ENCODE measurements at places on chromosomes 7 and 10.

GRCh38 chr10:7956508-7956907 is 98.0 kb upstream of the GATA3 start:
- DNase-seq: no peak

GRCh38 chr7:66921396-66921917 is 432 bp downstream of the TMEM248 start:
- no peak for DNase-seq

DNA sequence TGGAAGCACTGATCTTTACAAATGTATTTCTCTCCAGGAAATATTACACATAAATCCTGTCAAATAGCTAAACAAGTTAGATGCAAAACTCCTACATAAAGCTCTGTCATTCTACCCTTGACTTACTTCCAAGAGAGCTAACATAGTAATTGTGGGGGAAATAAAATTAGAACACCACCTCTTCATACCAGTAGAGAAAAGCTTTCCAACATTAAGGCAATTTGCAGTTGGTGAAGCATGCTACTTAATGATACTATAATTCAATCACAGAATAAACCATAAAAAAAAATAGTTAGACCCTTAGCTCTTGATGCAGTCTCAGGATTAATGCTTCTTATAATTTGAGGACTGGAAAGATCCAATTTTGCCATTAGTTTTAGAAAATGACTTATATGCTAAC is 35.2 kb downstream of the SEMA3A start:
- no peak for DNase-seq

DNA sequence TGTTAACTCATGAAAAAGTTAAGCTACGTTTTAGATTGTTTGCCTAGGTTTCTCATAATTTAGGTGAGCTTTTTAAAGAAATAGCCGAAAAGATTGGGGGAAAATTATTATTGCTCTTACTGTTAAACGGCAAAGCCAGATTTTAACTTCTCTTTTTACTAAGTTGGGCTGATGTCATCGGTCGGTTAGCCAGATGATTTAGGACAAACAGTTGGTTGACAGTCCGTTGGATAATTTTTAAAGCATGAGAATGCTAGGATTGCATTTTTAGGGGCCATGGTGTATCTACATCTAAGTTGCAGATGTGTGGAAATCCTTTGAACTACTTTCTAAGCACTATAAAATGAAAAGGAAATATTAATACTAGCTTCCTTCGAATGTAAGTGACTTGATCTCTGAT is 280.9 kb upstream of the AKR1E2 start:
- DNase-seq: no peak

GRCh38 chr10:69901628-69902505 is 100.2 kb downstream of the COL13A1 start:
- DNase-seq: no peak

DNA sequence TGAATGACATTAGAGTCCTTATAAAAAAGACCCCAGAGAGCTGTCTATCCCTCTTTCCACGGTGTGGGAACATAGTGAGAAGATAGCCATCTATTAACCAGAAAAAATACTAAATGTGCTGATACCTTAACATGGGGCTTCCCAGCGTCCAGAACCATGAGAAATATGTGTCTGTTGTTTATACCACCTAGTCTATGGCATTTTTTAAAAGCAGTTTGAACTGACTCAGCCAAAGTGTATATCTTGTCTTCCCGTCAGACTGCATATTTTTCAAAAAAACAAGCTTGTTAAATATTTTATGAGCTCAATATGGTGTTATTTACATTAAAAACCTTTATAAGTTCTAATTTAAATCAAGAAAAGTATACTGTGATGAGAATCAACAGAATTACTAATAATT is 255.3 kb downstream of the HGF start:
- DNase-seq: no peak

DNA sequence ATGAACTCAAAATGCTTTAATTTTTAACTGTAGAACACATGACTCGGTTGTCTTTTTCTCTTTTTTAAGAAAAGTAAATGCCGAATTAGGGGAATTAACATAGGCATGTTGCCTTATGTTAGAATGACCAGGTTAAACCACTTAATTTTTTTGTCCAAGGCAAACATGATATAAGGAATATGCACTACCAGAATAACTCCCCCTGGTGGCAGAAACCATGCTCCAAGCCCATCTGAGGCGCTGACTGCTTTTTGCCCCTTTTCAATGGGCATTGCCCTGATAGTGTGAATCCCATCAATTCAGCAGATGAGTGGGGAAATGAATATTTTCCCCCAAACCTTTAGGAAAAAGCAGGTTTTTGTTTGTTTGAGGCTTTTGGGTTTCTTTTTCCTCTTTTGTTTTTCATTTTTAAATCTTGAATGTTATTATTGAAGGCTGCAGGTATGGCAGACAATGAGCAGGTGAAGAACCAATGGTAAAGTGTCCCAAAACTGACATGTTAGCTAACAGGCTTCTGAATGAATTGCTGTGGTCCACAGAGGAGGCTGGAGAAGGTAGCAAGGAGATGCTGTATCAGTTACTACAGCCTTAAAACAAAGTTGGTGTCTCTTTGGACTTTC is 284.3 kb downstream of the SORCS3 start:
- no peak for DNase-seq

DNA sequence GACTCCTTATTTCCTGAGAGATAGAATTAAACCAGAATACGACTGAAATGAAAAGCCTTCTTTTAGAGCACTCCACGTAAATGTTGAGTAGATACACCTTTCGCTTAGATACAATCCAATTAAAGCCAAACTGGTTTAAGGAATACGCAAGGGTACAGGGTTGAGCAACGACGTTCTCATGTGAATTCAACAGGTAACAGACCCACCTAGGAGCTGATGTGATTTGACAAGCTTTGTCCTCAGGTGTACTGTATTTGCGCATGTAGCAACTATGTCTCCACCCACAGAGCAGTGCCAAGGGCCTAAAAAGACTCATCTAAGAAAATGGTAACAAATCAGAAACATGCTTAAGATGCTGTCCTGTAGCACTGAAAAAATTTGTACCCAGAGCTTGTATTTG is 139.6 kb downstream of the GATA3 start:
- DNase-seq: no peak

DNA sequence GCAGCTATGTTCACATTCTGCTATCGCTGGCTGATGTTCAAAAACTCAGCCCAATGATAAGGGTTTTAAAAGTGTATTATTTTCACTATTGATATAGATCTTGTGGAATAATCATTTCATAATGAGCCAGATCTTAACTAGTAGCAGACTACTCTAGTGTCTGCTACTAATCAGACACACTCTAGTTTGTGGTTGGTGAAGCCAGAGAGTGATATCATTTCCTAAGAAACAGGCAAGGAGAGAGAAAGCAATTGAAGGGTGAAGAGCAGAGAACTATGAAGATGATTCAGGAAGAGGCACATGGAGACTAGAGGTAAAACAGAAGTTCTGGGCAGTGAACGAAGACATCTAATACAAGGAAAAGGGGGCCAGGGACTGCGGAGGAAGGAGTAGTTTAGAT is 58.2 kb upstream of the BET1 start:
- no peak for DNase-seq

GRCh38 chr7:128948312-128948973 is 10.7 kb downstream of the IRF5 start:
- DNase-seq: no peak

All from central memory CD8-positive, alpha-beta T cell (primary cell).